Omental fat pad (tissue), 4 donors: ENCODE measurements at places on chromosomes 16 and 17.

- DNase-seq = no peak
Measured at GRCh38 chr17:15210247-15210646, 54.9 kb downstream of the PMP22 start.

GRCh38 chr16:77660311-77660710 lies 62.0 kb upstream of the NUDT7 start:
- DNase-seq = no peak

GRCh38 chr16:87320510-87321227 lies 3.5 kb upstream of the C16orf95 start:
- no peak for DNase-seq

DNA sequence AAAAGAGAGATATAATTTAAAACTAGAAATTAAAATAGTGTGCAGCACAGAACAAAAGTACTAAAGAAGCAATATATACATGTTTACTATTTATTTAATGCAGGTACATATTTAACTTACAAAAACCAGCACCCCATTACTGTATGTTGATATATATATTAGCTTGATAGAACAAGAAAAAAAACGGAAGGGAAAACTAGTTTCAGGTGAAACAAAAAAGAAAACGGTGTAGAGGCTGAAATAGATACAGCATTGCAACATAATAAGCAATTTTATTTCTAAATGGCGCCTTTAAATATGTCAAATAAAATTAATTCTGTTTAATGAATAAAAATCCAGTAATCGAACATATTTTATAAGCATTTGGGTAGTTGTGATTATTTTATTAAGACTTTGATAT lies 3.9 kb downstream of the HNF1B start:
- no peak for DNase-seq

DNA sequence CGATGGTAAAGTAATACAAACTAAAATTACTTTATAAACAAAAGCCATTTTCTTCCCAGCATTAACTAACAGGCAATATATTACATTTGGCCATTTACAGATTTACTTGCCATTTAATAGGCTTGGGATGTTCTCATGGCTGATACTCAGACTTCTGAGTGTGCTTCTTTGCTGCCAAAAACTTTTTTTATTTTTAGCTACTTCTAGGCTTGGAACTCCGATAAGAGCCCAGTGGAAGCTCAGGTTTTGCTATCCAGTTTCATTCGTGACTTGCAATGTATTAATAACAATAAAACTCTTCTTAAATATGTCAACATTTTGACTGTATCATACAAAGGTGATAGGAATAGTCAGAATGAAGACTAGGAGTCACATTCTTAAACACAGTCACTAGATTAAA lies 152.3 kb downstream of the ITFG1 start:
- no peak for DNase-seq

- DNase-seq = no peak
Measured at GRCh38 chr17:73313526-73314127, 1.8 kb upstream of the CDC42EP4 start.

DNA sequence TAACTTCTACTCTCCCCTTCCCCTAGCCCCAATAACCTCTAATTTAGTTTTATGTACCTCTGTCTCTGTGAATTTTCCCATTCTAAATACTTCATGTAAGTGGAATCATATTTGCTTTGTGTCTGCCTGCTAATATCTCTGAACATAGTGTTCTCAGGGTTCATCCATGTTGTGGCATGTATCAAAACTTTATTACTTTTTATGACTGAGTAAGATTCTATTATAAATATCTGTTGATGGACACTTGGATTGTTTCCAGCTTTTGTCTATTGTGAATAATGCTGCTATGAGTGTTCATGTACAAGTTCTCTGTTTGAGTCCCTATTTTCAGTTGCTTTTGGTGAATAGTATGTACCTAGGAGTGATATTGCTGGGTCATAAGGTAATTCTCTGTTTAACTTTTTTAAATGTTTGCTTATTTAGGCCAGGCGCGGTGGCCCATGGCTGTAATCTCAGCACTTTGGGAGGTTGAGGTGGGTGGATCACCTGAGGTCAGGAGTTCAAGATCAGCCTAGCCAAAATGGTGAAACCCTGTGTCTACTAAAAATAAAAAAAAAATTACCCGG lies 92.8 kb downstream of the CHD9 start:
- DNase-seq = no peak

- DNase-seq = no peak
Measured at GRCh38 chr17:63601439-63602371, 1.0 kb downstream of the TACO1 start.

DNA sequence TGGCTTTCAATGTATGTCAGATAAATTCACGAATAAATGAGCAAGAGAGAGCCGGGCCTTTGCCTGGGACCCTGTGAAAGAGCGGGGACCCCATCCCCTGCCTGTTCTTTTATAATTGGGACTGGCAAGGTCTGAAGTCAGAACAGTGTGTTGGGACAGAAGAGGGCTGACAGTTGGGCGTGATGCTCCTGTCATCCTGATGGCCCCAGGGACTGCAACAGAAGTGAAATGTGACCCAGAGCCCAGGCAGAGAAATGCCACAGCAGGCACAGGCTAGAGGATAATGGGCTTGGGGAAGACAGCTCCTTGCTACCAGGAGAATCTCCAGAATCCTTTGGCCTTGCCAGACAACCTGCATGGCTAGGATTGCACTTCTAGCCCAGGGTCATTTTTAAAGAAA lies 37.9 kb downstream of the GSG1L start:
- no peak for DNase-seq

DNA sequence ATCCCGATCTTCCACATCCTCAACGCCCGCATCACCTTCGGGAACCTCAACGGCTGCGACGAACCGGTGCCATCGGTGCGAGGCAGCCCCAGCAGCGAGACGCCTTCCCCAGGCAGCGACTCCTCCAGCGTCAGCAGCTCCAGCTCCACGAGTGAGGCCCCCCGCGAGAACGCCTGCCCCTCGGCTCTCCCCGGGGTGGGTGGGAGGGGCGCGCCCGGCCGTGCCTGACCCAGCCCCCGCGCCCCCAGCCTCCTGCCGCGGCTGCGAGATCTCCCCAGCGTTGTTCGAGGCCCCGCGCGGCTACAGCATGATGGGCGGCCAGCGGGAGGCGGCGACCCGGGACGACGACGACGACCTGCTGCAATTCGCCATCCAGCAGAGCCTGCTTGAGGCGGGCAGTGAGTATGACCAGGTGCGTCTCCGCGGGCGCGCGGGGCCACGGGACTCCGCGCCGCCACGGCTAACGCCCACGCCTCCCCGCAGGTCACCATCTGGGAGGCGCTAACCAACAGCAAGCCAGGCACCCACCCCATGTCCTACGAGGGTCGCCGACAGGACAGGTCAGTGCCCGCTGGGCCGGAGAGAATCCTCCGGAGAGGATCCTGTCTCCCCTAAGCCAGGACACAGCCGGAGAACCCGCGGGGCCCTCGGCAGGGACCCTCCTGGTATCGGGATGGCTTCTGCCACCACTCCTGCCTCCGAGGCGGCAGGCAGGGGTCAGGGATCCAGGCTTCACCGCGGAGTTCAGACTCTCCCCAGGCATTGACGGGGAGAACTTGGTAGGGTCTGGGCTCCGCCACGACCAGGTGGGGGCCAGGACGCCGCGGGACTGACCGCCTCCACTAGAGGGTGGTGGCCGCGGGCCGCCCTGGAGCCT lies 10.1 kb downstream of the CORO6 start:
- no peak for DNase-seq
